ENCODE measurements at places on chromosomes 2 and 18.

GRCh38 chr18:55908901-55909366, 320.9 kb upstream of the TCF4 start:
- DNase-seq: no peak

GRCh38 chr2:30201990-30202389, 29.3 kb upstream of the LBH start:
- no peak for DNase-seq

- no peak for DNase-seq
These were observed 471.3 kb downstream of the ZEB2 start for GRCh38 chr2:144048631-144049060.

DNA sequence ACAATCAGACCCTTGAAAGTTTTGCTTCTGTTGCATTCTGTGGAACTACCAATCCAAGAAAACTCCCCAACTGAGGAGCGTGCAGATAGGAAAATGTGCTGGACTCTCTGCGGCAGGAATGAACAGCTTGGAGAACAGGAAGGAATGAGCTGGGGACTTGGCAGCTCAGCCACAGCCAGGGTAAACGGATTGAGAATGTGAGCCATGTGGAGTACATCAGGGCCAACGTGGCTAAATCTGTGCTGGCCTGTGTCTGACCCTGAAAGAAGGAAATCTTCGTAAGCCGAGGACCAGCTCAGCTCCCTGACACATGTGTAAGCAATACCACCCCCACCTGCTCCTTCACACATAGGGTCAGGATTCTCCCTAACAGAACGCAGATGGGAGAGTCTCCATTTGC, 1023.7 kb downstream of the BCL11A start:
- no peak for DNase-seq

- no peak for DNase-seq
These were observed 35.0 kb upstream of the CYP27A1 start for GRCh38 chr2:218746960-218747359.

- no peak for DNase-seq
These were observed 141.1 kb downstream of the HRH4 start for GRCh38 chr18:24601585-24601984.

GRCh38 chr2:99922664-99923063, 219.7 kb downstream of the AFF3 start:
- no peak for DNase-seq

- no peak for DNase-seq
These were observed 371.9 kb downstream of the IRS1 start for GRCh38 chr2:226427538-226428307.

- no peak for DNase-seq
These were observed 872 bp downstream of the ASB1 start for GRCh38 chr2:238427435-238428162.

DNA sequence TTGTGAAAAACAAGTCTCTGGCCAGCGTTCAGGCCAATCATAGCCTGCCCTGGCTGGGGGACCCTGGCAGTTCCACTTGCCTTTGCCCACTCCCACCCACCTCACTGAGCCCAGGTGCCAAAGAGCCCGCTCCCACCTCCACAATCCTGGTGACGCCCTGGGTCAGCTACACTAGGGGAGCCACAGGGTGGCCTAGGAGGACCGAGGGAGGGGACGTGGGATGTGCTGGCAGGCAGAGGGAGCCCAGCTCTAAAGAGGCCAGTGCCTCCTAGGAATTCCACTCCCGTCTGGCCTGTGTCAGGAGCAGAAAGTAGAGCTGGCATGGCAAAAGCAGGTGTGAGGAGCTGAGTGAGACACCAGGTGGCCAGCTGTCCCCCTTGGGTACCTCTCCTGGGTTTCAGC, 49.3 kb downstream of the TNS1 start:
- DNase-seq: no peak

Measured in T-helper 1 cell (primary cell).